ENCODE measurements at places on chromosomes 5 and 9.
A peak's percentile ranks its signal among the peaks of the same experiment; 100 is the strongest.

- DNase-seq: no peak
Measured at GRCh38 chr9:83956086-83956435, 24.0 kb downstream of the HNRNPK start.

DNA sequence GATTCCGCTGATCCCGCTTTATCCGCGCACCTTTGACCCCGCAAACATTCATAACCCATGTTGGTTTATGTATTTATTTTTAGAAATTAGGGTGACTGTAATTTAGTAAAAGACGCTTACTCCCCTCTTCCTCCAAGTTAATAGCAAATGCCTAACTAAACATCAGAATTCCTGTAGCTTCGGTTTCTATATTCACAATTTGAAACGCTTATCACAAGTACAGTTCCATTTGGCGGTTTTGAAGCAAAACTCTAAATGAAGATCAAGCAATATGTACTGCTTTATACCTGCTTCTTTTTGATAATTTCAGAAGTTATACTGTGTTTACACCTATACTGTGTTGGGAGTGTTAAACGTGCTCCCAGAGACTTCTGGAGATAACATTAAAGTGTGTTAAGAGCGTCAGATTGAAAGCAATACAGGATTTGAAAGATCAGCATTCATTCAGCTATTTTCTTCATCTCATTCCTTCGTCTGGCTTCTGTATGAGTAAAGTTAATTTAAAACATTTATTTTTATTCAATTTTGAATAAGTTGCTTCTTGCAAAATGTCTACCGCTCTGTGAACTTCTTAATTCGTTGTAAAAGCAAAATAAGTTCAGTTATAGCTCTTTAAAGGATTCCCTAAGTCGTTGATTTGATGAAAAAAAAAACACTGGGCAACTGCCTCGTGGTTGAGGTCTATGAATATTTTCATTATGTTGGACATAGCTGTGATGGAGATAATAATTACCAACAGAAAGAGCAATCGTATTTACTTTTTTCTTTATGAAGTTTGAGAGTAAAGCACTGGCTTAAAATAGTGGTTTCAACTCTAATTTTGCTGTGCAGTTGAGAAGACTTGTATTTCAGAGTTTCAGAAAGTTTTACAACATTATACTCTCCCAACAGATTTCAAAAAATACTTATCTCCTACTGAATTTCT, 2.5 kb downstream of the PRDM6 start:
- no peak for DNase-seq

DNA sequence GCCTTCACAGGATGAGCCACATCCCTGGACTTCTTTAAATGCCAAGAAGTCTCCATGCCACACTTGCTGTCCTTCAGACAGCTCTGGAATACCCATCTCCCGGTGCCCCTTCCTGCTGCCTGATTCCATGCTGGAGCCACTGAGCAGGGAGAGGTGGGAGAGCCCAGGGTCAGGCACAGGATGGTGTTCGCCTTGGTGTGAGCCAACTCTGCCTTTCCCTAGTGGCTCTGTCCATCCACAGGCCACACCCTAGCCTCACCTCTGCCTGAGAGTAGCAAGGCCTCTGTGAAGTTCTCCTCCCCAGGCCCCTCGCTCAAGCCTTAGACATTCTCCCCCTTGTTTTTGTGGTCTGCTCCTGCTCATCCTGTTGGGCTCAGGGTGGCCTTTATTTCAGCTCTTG, 54.2 kb upstream of the ANGPTL2 start:
- DNase-seq: no peak

GRCh38 chr5:155594270-155594669, 580.7 kb downstream of the KIF4B start:
- DNase-seq: no peak

GRCh38 chr9:77764894-77765780, 117.0 kb upstream of the GNA14 start:
- DNase-seq: no peak

- no peak for DNase-seq
Measured at GRCh38 chr9:35517131-35517530, 27.2 kb downstream of the RUSC2 start.

- DNase-seq: no peak
Measured at GRCh38 chr5:859391-859790, 8.6 kb upstream of the ZDHHC11 start.

- no peak for DNase-seq
Measured at GRCh38 chr5:155455791-155456514, 442.4 kb downstream of the KIF4B start.

GRCh38 chr5:36272136-36272690, 29.5 kb downstream of the RANBP3L start:
- no peak for DNase-seq

GRCh38 chr5:122480146-122480545, 168.1 kb downstream of the SNCAIP start:
- DNase-seq: no peak

DNA sequence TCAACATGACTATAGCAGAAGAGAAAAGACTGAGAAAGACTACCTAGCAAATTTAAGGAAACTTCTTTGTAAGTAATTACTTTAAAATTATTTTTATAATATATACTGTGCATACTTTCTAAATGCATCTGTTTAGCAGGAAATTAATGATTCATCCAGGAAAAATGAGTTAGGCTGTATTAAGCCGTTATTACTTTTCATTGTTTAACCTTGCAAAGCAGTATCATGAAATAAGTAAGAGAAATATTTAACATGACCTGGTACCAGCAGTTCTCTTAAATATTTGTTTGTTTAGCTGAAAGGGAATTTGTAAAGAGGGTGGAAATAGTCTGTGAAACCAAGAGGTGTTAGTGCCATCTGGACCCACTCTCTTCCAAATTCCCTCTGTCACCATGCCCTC, 175.0 kb downstream of the GNAQ start:
- no peak for DNase-seq

GRCh38 chr5:151134228-151134627, 23.4 kb downstream of the ANXA6 start:
- DNase-seq: peak; percentile 18

GRCh38 chr5:143662020-143662419, 149.9 kb upstream of the HMHB1 start:
- DNase-seq: peak; percentile 50

DNA sequence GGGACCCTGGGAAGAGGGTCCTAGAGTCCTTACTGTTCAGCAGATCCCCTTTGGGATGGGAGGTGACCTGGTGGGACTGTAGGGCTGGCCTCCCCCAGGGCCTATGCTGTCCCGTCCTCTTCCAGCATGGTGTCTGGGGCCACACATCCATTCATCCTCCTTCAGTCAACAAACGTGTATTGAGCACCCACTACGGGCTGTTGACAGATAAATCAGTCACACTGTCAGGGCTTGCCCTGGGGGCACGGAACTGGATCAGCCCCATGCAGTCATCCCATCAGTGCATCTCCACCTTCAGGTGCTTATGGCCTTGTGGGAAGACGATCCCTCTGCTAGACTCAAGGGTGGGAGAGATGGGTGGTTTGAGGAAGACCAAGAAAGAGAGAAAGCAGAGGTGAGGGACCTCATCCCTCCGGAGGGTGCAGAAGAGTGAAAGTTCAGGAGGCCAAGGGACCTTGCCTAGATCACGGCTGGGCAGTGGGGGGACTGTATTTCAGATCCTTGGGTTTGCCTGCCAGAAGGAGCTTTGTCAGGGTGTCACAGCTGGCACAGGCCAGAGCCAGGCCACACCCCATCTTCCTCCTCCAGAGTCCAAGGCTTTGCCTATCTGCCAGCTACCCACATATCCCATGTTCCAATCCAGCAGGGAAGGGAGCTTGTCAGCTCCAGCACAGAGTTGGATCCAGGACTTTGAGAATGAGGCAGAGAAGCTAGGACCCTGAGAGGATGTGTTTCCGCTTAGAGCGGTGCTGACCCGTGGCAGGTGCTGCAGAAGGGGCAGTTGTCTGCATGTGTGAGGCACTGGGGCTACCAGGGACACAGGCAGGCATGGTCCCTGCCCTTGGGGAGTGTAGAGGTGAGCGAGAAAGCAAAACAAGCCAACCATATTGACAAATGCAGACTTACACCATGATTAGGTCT, 30.5 kb downstream of the COL27A1 start:
- DNase-seq: no peak

DNA sequence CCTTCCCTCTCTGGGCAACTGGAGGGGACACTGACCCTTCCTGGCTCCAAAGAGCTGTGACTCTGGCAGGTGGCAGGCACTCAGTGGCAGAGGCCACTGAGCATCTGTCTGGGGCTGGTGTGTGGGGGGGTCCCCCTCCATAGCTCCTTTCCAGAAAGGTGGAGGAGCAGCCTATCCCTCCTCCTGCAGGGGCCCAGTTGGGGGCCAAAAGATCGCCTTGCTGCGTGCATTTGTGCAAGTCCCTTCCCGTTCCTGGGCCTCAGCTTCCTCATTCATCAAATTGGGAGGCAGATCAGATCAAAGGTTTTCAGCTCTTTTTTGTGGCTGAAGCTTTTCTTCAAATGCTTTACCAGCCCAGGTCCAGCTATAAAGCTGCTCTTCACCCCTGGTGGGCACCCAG, 77.7 kb downstream of the NTNG2 start:
- no peak for DNase-seq

- DNase-seq: no peak
Measured at GRCh38 chr5:128413356-128413755, 124.7 kb downstream of the FBN2 start.

- DNase-seq: no peak
Measured at GRCh38 chr5:98927242-98927988, 1.4 kb downstream of the CHD1 start.

GRCh38 chr9:126379661-126380360, 53.2 kb downstream of the MVB12B start:
- no peak for DNase-seq

GRCh38 chr5:154647761-154648145, 107.4 kb upstream of the LARP1 start:
- no peak for DNase-seq

GRCh38 chr5:152004095-152004494, 79.4 kb upstream of the GLRA1 start:
- DNase-seq: no peak

DNA sequence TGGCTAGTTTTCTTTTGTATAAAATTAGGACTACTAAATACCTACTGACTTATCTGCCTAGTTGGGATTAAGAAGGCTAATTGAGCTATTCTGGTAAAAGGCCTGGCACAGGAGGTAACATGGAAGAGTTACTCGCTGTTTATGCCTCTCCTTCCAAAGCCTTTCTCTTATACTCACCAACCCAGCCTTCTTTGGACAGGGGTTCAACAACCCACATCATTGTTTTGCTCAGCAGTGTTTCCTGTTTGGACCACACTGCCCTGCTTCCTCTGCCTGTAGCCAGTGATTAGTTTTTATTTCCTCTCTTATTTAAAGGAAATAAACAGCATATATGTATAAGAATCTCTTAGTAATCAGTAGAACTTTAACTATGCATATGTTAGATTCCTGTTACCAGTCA, 85.1 kb upstream of the TLX3 start:
- DNase-seq: no peak

DNA sequence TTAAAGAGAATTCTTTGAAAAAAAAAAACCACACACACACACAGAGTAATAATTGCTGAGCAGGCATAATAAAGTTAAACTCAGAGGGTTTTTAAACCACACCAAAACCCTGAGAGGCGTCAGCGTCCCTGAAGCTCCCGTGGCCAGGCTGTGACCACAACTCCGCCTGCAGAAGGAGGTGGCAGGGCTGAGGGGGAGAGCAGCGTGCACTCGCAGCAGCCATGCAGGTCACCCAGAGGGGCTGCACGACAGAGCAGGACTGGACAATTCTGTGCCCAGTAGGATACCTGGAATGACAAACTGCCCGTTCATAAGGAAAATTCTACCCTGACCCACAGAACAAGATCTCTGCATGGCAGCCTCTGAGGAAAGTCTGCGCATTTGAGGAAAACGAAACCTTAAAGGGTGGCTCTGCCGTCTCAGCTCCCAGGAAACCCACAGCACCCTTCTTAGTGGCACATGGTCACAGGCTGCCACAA, 44.0 kb downstream of the ROR2 start:
- DNase-seq: no peak

- DNase-seq: no peak
Measured at GRCh38 chr5:124365361-124365801, 381.1 kb downstream of the ZNF608 start.

- no peak for DNase-seq
Measured at GRCh38 chr9:100581661-100582060, 3.8 kb downstream of the CAVIN4 start.

DNA sequence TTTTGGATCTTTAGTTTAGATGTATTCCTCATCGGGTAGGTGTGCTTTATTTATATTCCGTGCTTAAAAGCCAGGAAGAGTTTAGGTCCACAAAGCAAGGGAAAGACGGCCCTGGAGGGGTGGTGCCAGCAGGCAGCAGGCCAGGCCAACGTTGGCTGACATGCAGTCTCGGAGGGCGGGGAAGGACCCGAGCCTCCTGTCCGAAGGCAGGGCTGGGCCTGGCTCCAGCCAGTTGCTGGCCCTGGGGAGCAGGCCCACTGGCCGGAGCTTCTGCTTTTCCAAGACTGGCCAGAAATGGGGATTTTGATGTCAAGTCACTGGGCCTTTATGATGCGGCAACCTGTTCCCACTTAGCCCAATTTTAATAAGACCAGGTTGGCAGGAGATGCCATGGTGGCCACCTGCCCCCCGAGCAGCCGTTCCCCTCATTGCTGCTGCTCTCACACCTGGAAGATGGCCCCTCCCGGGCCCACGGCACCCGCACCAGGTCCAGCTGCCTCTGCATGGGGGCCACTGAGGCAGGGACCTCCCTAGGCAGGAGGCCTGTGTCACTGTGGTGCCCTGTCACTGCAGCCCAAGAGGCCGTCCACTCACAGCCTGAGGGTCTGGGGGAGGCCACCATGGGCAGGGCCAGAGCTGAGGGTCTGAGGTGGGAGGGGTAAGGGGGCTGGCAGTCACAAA, 23.2 kb downstream of the LPCAT1 start:
- no peak for DNase-seq

DNA sequence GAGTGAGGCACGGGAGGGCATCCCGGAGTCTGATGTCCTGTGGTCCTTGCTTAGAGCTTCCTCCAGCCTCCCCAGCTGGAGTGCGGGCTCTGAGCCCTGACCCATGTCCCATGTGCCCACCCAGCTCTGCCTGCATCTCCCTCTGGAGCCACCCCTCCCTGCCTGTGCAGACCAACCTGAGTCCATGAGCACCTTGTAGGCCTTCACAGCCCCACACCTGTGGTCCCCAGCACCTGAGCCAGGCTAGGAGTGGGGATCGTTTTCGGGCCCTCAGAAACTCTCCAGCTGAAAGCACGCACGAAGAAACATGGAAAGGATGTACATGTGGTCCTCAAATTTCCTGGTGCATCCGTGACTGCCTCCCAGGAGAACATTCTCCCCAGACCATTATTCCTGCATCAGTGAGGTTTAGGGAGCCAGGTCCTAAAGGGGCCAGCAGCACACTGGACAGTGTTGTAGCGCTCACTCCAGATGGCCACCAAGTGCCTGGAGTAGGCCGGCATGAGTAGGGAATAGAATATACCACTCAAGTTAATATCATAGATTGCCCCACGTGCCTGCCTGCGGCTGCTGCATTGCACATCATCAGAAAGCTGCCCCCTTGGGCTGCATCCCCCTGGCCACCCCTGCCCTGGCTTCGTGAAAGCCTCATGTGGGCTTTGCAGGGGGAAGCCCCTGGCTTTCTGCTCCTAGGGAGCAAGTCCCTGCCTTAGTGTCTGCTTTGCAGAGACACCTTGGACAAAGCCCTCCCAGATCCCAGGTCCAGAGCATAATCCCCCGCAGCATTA, 80.6 kb downstream of the WNK2 start:
- no peak for DNase-seq

DNA sequence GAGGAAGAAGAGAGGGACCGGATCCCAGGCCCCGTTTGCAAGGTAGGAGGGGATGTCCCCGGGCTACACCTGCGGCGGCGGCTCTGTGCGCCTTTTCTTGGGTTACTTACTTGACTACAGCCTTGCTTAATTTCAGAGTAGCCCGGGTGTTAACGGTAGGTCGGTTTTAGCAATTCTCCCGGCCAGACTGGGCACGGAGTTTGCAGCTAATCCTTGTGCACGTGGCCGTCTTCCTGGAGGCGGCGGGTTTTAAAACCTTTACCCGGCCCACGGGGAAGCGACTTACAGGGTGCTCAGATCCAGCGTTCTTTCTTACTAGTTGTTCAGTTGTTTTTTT, 313 bp downstream of the BRIX1 start:
- no peak for DNase-seq

All from epithelial cell of prostate (primary cell).